ENCODE measurements at places on chromosomes 7 and 10.
A peak's percentile ranks its signal among the peaks of the same experiment; 100 is the strongest.

GRCh38 chr7:66007232-66007631, 25.2 kb upstream of the GUSB start:
- no peak for DNase-seq

GRCh38 chr10:119655566-119656001, 4.4 kb downstream of the BAG3 start:
- no peak for DNase-seq

GRCh38 chr10:31823358-31823757, 105.3 kb downstream of the ARHGAP12 start:
- DNase-seq = no peak

- no peak for DNase-seq
Measured at GRCh38 chr10:100043796-100044195, 34.0 kb upstream of the DNMBP start.

- no peak for DNase-seq
Measured at GRCh38 chr7:108103558-108104298, 26.4 kb downstream of the LAMB4 start.

DNA sequence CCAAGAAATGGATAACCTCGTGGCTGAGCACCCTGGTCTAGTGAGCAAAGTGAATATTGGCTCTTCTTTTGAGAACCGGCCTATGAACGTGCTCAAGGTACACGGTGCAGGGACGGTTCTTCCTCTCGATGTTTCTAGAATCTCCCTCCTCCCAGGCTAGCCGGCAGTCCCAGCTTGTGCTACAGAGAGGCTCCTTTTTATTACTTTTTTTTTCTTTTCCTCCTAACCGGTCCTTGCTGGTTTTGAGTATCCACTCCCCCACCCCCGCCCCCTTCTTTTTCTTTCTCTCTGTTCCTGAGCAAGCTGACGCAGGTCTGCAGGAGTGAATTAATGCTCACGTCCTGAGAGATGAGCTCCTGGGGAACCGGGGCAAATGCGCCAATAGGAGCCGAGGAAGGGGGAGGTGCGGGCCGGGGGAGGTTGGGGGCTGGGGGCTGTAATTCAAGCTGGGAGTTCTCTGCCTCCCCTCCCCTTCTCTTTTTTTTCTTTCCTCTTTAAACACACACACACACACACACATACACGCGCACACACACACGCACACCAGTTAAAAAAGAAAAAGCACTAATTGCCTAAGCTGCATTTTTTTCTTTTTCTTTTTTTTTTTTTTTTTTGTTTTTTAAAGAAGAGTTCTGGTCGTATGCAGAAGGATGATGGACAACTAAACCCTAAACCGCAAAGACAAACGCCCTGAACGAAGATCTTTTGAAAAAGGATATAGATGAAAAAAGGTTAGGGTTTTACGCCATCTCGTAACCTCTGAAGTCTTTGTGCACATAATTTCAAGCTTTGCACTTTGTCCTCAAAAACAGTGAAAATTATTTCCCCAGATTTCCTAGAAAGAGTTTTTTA, 6.6 kb downstream of the CPA2 start:
- peak; percentile 82 for DNase-seq

- DNase-seq = no peak
Measured at GRCh38 chr10:11553773-11554381, 57.6 kb downstream of the USP6NL start.
